ENCODE measurements at places on chromosomes 7 and 10. TPM values are rescaled to one million over a fixed set of nuclear protein-coding genes. Genes with fewer than 3 reads are reported as not detected.

- DNase-seq = no peak
- H3K36me3 ChIP-seq = no peaks in the 10 kb centered on the region
- H3K4me3 ChIP-seq = no peak overlapping the region
- H3K4me1 ChIP-seq = no peaks in the 10 kb centered on the region
These were observed 25.0 kb downstream of the CYP3A7 start for GRCh38 chr7:99709838-99710578.

DNA sequence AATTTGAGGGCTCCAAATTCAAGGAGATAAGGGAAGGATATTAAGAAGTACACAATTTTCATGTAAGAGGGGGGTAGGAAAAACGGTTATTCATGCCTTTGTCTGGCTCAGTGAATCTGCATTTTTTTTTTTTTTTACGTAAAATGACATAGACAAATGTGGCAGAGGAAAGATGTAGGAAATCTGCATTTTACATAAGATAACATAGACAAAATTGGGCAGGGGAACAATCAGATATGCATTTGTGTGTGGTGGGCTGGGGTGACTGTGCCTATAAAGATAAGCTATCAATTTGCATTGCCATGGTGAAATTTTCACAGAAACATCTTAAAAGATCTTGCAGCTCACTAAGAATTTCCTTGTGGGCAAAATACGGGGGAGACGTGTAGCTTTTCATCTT, 92.7 kb upstream of the GPR141 start:
- no peaks in the 10 kb centered on the region for H3K36me3 ChIP-seq
- no peak overlapping the region for H3K27ac ChIP-seq
- no peaks in the 10 kb centered on the region for H3K4me1 ChIP-seq
- DNase-seq = no peak
- H3K4me3 ChIP-seq = no peak overlapping the region
- H3K27me3 ChIP-seq = no peaks in the 10 kb centered on the region

DNA sequence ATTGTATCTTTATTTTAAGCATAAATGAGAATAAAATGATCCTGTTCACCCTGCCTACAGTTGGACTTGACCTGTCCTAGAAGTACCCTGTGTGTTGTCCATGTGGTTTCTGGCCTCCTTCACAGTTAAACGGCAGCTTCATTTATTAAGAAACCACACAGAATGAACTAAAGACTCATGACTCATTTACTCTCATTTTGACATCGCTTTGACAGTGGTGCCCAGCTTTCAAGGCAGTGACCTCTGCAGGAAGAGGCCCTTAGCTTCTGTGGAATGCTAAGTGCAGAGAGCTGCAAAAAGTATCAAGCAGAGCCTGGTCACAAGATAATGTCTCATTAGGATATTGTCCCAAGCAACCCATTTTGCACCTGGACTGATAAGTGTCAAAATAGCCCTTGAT, 93.4 kb downstream of the AVL9 start:
- no peaks in the 10 kb centered on the region for H3K27me3 ChIP-seq
- no peaks in the 10 kb centered on the region for H3K36me3 ChIP-seq
- DNase-seq = no peak
- no peaks in the 10 kb centered on the region for H3K4me1 ChIP-seq

DNA sequence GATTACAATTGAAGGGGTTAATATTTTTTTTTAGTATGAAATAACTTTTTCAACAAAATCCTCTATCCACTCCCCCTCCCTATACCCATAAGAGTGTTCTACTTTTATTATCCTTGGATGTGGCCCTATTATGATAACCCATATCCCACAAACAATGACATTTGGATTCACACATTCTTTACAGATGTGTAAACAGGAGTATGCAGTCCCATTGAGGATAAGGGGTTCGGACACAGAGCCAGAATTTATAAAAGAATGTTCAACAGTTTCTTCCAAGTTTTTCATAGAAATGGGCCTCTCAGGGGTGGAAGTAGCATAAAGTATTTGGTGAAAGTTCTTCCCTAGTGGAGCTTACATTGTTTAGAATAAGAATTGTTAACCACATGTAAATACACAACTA, 16.1 kb upstream of the PCLO start:
- no peak for DNase-seq
- no peak overlapping the region for H3K4me3 ChIP-seq
- H3K27me3 ChIP-seq = no peaks in the 10 kb centered on the region

- H3K27me3 ChIP-seq = no peaks in the 10 kb centered on the region
- H3K4me1 ChIP-seq = no peaks in the 10 kb centered on the region
- H3K36me3 ChIP-seq = no peaks in the 10 kb centered on the region
- no peak overlapping the region for H3K27ac ChIP-seq
- DNase-seq = peak; percentile 46
These were observed 40.3 kb upstream of the EFCAB10 start for GRCh38 chr7:105621617-105622016.

- H3K27me3 ChIP-seq = no peaks in the 10 kb centered on the region
- peak overlapping the region; percentile 90 for H3K27ac ChIP-seq
These were observed 1.7 kb upstream of the TNKS2 start for GRCh38 chr10:91796331-91797047.

GRCh38 chr10:96651998-96652431, 65.2 kb upstream of the TM9SF3 start:
- H3K27me3 ChIP-seq = no peaks in the 10 kb centered on the region
- H3K27ac ChIP-seq = no peak overlapping the region
- H3K4me3 ChIP-seq = no peak overlapping the region
- H3K4me1 ChIP-seq = no peaks in the 10 kb centered on the region
- H3K36me3 ChIP-seq = no peaks in the 10 kb centered on the region

GRCh38 chr7:42175834-42176723, 60.9 kb downstream of the GLI3 start:
- H3K4me1 ChIP-seq = no peaks in the 10 kb centered on the region
- DNase-seq = peak; percentile 72
- peak overlapping the region; percentile 25 for H3K27ac ChIP-seq
- no peaks in the 10 kb centered on the region for H3K36me3 ChIP-seq

- H3K4me1 ChIP-seq = no peaks in the 10 kb centered on the region
- no peak overlapping the region for H3K4me3 ChIP-seq
- DNase-seq = no peak
- H3K27ac ChIP-seq = no peak overlapping the region
- no peaks in the 10 kb centered on the region for H3K27me3 ChIP-seq
These were observed 128.6 kb upstream of the SVIL start for GRCh38 chr10:29763396-29763795.

GRCh38 chr7:35658606-35659201, 36.2 kb downstream of the HERPUD2 start:
- H3K4me3 ChIP-seq = no peak overlapping the region
- H3K27ac ChIP-seq = no peak overlapping the region
- DNase-seq = no peak
- H3K4me1 ChIP-seq = no peaks in the 10 kb centered on the region
- no peaks in the 10 kb centered on the region for H3K27me3 ChIP-seq

GRCh38 chr10:96587264-96588059, 650 bp upstream of the TM9SF3 start:
- H3K36me3 ChIP-seq = no peaks in the 10 kb centered on the region
- H3K27me3 ChIP-seq = no peaks in the 10 kb centered on the region
- H3K27ac ChIP-seq = peak overlapping the region; percentile 99
- peak; percentile 48 for DNase-seq
- H3K4me3 ChIP-seq = peak overlapping the region; percentile 87
- peaks cover 3% of the 10 kb centered on the region for H3K4me1 ChIP-seq

- no peaks in the 10 kb centered on the region for H3K4me1 ChIP-seq
- DNase-seq = no peak
- no peaks in the 10 kb centered on the region for H3K27me3 ChIP-seq
- no peak overlapping the region for H3K4me3 ChIP-seq
These were observed 316.0 kb downstream of the CXCL12 start for GRCh38 chr10:44068716-44069482.

DNA sequence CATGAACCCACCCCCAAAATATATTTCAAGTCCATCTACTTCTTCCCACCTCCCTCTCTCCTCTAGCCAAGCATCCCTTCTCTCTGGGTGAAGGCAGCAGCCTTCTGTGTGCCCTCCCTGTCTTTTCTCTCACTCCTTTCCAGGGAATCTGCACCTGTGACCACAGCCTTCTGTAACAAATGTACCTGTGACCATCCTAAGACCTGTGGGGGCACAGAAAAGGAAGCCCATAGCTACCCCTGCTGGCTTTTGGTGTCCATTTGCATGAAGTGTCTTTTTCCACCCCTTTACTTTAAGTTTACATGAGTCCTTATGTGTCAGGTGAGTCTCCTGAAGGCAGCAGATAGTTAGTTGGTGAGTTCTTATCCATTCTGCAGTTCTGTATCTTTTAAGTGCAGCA, 2.0 kb upstream of the TBXAS1 start:
- H3K27me3 ChIP-seq = no peaks in the 10 kb centered on the region
- no peak overlapping the region for H3K4me3 ChIP-seq
- DNase-seq = no peak
- peaks cover 4% of the 10 kb centered on the region for H3K4me1 ChIP-seq
- H3K36me3 ChIP-seq = no peaks in the 10 kb centered on the region

- H3K27me3 ChIP-seq = no peaks in the 10 kb centered on the region
- no peaks in the 10 kb centered on the region for H3K4me1 ChIP-seq
- no peak overlapping the region for H3K27ac ChIP-seq
- no peak overlapping the region for H3K4me3 ChIP-seq
These were observed 38.9 kb downstream of the CCNY start for GRCh38 chr10:35375091-35375765.

GRCh38 chr10:44008270-44008916, 359.7 kb upstream of the ZNF32 start:
- H3K36me3 ChIP-seq = no peaks in the 10 kb centered on the region
- H3K4me1 ChIP-seq = no peaks in the 10 kb centered on the region
- H3K27me3 ChIP-seq = no peaks in the 10 kb centered on the region
- DNase-seq = no peak

DNA sequence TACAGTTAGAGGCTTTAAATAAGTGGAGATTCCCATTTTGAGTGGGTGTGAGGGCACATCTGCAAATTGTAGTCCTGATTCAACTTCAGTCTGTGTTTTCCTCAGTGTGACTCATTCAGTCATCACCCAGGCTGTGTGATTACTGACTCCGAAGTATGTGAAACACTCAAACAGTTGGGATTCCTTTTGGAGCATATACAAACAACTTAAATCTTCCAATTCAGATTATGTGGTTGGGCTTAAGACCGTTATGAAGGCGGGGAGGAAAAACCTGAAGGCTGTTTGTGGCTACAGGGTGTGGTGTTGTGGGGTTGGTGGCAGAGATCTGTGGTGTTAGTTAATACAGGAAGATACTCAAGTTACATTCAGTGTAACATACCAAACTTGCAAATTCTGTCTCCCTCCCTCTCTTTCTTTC, 259.7 kb upstream of the FERD3L start:
- DNase-seq = no peak
- no peaks in the 10 kb centered on the region for H3K27me3 ChIP-seq
- H3K4me1 ChIP-seq = no peaks in the 10 kb centered on the region
- H3K4me3 ChIP-seq = no peak overlapping the region
- H3K27ac ChIP-seq = no peak overlapping the region

- H3K27me3 ChIP-seq = no peaks in the 10 kb centered on the region
- no peak overlapping the region for H3K27ac ChIP-seq
- no peaks in the 10 kb centered on the region for H3K4me1 ChIP-seq
- DNase-seq = no peak
These were observed 11.6 kb downstream of the FRG2B start for GRCh38 chr10:133614830-133615580.

DNA sequence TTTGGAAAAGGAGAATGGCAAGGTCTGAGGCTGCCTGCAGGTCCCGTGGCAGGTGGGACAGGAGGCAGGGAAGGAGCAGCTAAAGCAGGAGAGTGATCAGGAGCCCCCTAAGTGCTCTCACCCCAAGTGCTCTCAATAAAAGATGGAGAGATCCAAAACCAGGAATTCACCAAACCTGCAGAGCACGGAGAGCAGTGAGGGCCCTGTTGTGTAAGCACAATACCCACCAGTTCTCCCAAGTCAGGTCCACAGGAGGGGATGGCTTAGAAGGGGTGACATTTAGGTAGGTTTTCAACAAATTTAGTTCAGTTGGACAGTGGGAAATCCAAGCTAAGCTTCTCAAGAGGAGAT, 40.8 kb downstream of the GNA12 start:
- DNase-seq = no peak
- H3K27ac ChIP-seq = peak overlapping the region; percentile 50
- no peak overlapping the region for H3K4me3 ChIP-seq

GRCh38 chr10:37490266-37490665, 364.9 kb downstream of the ANKRD30A start:
- H3K4me1 ChIP-seq = no peaks in the 10 kb centered on the region
- no peaks in the 10 kb centered on the region for H3K36me3 ChIP-seq
- H3K4me3 ChIP-seq = no peak overlapping the region
- no peak for DNase-seq
- no peak overlapping the region for H3K27ac ChIP-seq
- H3K27me3 ChIP-seq = no peaks in the 10 kb centered on the region

DNA sequence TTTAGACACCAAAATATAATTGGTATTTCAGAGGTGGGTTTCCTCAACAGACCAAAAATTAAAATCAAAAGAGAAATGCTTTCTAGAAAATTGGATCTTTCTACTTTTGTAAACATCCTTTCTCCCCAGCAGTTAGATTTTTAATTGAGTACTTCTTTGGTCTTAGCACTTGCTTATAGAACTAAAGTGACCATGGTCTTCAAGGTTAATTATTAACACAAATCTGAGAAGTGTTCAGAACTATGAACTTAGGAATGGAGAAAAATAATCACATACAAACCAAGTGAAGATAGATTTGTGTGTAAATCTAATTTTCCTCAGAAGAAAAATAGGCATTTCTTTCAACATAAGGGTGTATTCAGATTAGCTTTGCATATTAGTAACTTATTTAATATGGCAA, 355.4 kb downstream of the ELMO1 start:
- no peak for DNase-seq
- H3K4me3 ChIP-seq = no peak overlapping the region
- H3K27me3 ChIP-seq = no peaks in the 10 kb centered on the region
- H3K36me3 ChIP-seq = no peaks in the 10 kb centered on the region
- no peaks in the 10 kb centered on the region for H3K4me1 ChIP-seq

DNA sequence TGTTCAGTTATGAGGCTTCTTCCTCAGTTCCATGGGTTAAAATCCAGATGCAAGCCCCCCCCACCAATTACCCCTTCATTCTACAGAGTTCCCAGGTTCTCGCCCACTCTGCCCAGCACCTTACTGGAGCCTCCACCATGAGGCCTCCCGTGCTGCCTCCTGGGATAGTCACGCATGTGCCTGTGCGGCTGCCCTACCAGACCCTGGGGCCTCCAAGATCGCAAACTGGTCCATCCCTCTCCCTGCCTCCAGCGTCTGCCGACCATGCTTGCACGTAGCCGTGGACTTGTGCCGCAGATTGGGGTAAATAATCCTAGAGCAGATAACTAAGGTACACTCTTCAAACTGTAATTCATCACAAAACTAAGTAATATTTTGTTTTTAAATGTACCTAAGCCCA, 611.2 kb downstream of the PTPRN2 start:
- H3K4me1 ChIP-seq = no peaks in the 10 kb centered on the region
- H3K36me3 ChIP-seq = no peaks in the 10 kb centered on the region
- no peak overlapping the region for H3K27ac ChIP-seq
- DNase-seq = no peak
- no peak overlapping the region for H3K4me3 ChIP-seq

- H3K27me3 ChIP-seq = no peaks in the 10 kb centered on the region
- no peak for DNase-seq
- no peaks in the 10 kb centered on the region for H3K36me3 ChIP-seq
These were observed 128.4 kb upstream of the BTBD16 start for GRCh38 chr10:122142641-122143237.

The PDZD8 gene
- total RNA-seq = 22.7 TPM

The HOXA4 gene
- total RNA-seq = 1.4 TPM

The MYPN gene
- 1.8 TPM for total RNA-seq

The GCK gene
- 2.7 TPM for total RNA-seq

The ELN gene
- total RNA-seq = 93.4 TPM

The CALD1 gene
- total RNA-seq = 307 TPM

The TEX47 gene
- 1.8 TPM for total RNA-seq

The UTF1 gene
- 9.2 TPM for total RNA-seq

The AGAP6 gene
- total RNA-seq = 9.7 TPM

All from prostate gland (tissue), 2 donors.